ENCODE measurements at places on chromosomes 12 and 14.

GRCh38 chr12:77606348-77606747 is 224.3 kb upstream of the NAV3 start:
- no peak overlapping the region for H3K27ac ChIP-seq
- no peaks in the 10 kb centered on the region for H3K36me3 ChIP-seq
- H3K27me3 ChIP-seq, result no peaks in the 10 kb centered on the region
- no peak overlapping the region for H3K4me3 ChIP-seq
- no peaks in the 10 kb centered on the region for H3K4me1 ChIP-seq

- H3K27me3 ChIP-seq, result no peaks in the 10 kb centered on the region
- no peaks in the 10 kb centered on the region for H3K36me3 ChIP-seq
- no peak overlapping the region for H3K27ac ChIP-seq
Measured at GRCh38 chr14:89862856-89863255, 91.7 kb downstream of the EFCAB11 start.

DNA sequence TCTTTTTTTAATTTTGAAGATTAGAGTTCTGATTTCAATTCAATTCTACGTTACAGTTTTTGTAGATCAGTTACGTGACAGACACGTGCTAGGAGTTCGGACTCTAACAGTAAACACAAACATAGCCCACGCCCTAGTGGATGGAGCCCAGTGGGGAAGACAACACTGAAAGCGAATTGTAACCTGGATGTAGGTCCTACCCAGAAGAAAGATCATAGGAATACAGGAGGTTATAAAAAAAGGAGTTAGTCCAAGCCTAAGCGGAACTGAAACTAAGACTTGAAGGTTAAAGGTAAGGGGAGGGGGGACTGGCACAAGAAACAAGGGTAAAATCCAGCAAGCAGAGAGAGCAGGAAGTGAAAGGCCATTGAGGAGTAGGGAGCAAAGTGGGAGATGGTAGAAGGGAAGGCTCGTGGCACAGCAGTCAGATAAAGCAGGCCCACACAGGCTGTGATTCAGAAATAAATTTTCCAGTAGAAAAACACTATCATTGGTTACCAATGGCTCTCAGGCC is 15.7 kb upstream of the CRY1 start:
- no peak overlapping the region for H3K27ac ChIP-seq
- H3K36me3 ChIP-seq, result no peaks in the 10 kb centered on the region
- H3K4me1 ChIP-seq, result no peaks in the 10 kb centered on the region

DNA sequence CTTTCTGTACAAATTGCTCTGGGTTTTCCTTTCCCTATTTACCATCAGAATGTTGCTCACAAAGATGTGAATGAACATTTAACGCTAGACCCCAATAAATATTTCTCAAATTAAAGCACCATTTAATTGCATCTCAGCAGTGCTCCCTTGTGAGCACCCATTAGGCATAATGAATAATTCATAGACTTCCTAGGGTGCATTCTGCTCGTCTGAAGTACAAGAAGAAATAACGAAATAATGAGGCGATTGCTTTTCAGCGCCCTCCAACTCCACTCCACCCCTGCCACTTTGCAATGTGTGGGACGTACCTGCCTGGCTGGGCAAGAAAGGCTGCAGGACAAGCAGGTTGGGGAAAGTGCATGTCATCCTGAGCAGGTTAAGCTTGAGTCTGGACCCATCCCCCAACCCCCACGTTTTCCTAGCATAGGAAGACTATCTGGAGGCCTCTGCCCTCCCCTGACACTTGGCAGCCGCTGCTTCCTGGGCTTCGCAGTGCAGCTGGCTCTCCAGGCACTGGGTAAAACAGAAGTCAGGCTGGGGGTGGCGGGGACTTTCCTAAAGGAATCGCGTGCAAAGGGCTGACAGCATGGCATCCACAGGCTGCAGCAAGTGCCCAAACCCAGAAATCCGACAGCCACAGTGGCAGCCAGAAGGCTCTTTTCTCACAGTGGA is 253.7 kb downstream of the DUSP6 start:
- no peaks in the 10 kb centered on the region for H3K27me3 ChIP-seq
- no peaks in the 10 kb centered on the region for H3K36me3 ChIP-seq
- H3K4me3 ChIP-seq, result no peak overlapping the region

DNA sequence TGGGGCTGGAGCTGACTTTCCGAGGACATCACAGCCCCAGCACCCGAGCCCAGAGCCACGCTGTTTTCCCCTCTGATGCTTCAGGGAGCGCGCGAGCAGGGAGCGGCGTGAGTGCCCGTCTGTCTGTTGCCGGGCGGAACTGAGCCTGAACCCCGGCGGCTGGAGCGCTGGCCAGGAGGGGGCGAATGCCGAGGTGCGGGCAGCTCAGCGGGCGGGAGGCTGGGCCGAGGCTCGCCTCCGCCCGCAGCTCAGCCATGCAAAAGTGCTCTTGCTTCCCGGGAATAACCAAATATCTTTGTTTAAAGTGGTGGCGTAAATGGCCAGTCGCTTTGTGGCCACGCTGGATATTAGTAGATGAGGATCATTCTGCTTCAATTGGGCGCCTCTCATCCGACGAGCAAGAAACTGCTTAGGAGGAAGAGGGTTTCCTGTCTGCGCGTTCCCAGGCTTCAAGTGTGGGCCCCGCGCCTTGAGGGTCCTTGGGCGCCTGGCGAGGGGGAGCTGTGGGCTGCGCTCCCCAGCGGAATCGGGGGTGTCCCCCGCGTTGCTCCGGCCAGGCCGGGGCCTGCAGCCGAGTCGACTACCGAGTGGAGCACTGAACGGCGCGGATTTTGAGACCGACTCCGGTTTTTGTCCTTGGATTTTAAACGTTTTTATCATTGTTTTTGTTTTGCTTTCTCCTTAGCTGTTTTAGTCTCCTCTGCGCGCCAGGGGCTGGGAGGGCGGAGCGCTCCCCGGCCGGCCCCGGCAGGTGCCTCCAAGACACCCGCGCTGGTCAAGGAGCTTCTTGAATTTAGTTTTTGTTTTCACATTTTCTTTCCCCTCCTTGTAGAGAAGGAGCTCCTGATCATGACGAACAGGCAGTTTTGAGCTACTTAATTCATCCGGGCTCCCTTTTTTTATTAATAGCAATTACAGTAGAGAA is 831 bp upstream of the NKX2-1 start:
- H3K27ac ChIP-seq, result no peak overlapping the region
- H3K36me3 ChIP-seq, result peaks cover 4% of the 10 kb centered on the region
- H3K27me3 ChIP-seq, result peaks cover 99% of the 10 kb centered on the region
- DNase-seq, result no peak
